ENCODE measurements at places on chromosomes 5 and 9.
A peak's percentile ranks its signal among the peaks of the same experiment; 100 is the strongest.

DNA sequence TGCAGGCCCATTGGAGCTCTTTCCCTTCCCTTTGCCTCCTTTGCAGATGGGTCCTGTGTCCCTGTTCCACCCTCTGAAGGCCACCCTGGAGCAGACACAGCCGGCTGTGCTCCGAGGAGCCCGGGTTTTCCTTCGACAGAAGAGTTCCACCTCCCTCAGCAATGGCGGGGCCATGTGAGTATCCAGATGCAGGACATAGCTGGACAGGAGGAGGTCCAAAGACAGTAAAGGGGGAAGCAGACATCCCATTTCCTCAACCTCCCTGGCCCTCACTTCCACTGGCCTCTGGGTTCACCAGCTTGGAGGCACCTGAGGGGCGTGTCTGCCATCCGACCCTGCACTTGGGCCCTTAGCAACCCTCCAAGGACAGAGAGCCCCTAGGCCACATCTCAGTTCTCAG, 237.9 kb downstream of the CACNA1B start:
- no peak for DNase-seq

DNA sequence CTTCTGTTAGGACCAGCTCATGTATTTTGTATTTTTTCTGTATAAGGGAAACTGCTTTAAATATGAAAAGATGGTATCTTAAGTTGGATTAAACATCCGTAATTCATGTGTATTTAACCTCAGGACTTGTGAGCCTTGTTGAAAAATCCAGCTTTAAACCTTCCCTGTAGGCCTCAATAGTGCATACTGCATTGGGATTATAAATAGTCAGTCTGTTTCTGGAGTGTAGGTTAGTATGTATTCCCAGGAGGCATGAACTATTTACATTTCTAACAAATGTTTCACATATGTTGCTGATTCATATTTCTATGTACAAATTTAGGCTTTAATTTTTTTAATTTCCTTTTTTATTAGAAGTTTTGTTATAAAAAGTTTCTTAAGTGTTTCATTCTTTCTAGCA, 137.9 kb upstream of the GRHPR start:
- peak; percentile 23 for DNase-seq

DNA sequence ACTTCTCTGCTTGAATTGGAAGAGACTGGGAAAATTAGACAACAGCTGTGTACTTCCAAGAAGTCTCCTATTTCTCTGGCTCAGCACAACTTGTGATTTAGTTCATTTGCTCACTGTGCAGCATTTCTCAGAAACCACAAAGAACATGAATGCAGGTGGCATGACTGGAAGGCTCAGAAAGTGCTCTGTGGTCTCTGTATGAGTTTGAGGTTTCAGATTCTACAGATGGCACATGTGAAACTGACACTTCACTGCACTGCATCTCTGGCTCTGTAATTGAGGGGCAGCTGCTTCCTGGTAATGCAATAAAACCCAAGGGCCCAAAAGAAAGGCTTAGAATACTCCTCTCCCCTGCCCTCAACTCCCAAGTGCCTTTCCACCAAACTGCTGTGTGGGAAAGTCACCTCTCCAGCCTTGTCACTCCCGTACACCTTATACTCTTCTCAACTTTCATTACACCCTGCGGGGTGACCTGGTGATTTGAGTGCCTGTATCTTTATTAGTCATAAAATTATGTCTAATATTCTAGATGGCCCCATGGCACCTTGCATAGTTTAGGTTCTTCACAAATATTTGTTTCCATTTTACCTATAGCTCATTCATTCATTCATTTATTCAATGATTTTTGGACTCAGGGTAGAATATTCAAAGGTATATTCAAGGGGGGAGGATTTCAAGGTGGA, 82.5 kb downstream of the ESM1 start:
- no peak for DNase-seq

- no peak for DNase-seq
Observed at GRCh38 chr5:83683836-83684235, 36.8 kb downstream of the HAPLN1 start.

GRCh38 chr5:68141494-68141893, 74.1 kb upstream of the PIK3R1 start:
- DNase-seq = no peak

- DNase-seq = peak; percentile 14
Observed at GRCh38 chr5:16489322-16489791, 23.8 kb upstream of the ZNF622 start.

DNA sequence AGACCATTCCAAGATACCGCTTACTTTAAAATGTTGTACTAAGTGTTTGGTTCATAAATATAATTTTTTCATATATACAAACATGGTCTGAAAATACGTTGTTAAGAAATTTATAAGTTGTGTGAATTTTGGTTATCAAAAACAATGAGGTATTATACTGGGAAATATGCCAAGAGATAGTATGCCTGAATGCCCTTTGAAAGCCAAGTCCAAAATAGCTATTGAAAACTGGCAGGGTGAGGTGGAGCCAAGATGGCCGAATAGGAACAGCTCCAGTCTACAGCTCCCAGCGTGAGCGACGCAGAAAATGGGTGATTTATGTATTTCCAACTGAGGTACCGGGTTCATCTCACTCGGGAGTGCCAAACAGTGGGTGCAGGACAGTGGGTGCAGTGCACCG, 533.5 kb downstream of the ZNF608 start:
- DNase-seq = no peak

DNA sequence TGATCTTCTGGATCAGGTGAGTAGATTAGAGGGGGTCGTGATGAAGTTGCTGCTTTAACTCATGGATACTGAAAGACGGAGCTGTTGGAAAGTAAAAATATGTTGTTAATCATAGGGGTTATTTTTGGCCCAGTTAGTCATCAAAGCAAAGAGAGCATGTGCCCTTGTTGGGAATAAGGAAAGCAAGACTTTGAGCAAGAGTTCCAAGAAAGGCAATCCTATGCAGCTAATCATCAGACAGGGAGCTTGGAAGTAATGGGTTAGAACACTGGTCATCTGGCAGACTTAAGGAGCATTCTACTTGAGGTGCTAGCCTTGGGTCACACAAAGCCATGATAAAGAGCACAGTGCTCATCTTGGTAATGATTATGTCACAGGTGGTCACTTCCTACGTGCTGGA, 18.3 kb downstream of the ASPN start:
- DNase-seq = peak; percentile 91

GRCh38 chr5:53191548-53192165, 82.1 kb upstream of the MOCS2 start:
- DNase-seq = no peak

- DNase-seq = no peak
Observed at GRCh38 chr5:32290922-32291321, 21.8 kb downstream of the MTMR12 start.

DNA sequence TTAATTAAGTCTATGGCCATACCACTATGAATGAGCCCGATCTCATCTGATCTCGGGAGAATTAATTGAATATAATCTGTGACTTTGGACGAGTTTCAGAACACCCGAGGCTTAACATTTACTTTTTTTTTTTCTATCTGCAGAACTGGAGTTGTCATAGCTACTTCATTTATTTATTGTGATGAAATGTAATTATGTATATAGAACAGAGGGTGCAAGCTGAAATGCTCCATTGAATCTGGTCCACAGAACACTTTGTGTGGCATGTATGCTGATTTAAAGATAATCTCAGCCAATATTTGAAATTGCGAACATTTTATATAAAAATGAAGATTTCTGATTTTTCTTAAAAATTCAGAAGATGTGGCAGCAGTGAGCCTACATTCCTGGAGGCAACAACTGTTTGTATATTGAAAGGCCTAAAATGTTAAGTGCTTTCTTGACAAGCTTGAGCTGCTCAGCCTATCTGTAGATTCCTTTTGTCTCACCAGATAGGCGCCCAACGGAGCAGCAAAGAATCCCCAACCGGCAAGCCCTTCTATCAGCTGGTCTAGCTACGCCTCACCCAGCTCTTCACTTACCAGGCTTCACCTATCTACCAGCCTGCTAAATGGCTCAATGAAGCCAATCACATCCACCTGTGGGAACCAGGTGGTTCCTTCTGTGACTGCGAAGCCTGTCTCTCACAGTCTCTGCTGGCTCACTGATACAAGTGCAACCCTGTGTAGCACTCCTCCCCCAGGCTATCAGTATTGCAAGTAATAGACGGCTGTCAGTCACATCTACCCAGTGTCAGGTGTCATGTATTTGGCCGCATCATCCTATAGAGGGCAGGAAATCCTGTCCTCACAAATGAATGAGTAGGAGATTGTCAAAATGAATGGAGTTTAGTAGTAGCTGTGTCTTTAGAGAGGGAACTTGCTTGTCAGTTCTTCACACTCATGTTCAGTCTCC, 170.6 kb upstream of the MRPS30 start:
- DNase-seq = no peak

DNA sequence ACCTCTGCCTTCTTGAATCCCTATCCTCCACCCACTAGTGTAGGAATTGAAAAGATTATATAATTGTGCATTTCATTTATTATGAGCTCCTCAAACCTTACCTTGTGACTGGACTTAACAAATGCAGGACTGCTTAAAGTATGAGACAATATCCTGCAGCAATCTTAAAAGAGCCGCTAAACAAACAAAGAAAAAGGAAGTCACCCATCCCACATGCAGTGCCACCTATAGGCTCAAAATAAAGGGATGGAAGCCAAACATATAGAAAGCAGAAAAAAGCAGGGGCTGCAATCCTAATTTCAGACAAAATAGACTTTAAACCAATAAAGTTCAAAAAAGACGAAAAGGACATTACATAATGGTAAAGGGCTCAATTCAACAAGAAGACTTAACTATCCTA, 8.7 kb downstream of the PCAT7 start:
- DNase-seq = no peak

DNA sequence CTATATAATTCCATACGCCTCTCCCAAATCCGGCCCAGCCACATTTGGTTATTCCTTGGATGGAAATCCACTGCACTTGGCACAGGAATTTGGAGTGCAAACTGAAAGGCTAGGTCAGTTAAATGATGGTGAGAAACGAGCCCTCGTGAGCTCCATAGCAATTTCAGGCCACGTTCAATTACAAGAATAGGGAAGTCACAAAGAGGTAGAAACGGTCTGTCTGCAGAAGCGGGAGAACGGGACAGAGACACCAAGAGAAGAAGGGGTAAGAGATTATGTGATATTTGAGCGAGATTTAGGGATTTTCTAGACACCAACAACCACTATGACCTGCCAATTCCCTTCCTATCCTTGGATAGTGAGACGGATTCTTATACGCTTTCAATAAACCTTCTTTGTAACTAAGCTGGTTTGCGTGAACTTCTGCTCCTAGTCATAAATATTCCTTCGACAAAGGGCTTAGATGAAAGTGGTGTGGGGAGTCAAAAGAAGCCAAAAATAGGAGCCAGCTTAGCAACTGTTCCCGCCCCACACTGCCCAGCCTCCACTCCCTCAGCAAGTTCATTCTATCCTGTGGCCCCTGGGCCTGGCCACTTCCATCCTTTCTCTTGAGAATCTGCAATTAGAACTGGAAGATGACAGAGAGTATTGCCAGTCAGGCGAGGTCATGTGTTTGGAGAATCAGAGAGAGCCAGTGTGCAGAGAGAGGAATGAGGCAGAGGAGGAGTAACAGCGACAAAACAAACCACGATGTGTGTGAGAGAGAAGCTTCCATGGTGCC, 118.4 kb downstream of the ZNF608 start:
- DNase-seq = no peak

GRCh38 chr9:114898741-114899140, 31.6 kb downstream of the TNFSF8 start:
- DNase-seq = no peak

DNA sequence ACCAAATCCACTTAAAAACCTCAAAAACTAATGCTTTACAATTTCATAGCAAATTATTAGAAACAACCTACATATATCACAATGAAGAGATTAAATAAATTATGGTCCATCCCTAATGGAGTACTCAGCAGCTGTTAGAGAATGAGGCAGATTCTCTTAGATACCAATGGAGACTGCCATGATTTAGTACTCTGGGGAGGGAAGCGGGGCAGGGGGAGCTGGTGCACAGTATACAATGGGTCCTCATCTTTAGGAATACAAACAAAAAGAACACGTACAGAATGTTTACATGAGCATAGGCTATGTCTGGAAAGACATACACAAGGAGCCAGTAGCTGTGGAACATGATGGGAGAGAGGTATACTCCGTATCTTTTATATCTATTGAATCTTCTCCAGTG, 2.0 kb downstream of the LIFR start:
- DNase-seq = no peak

- DNase-seq = no peak
Observed at GRCh38 chr5:125011014-125011413, 264.6 kb upstream of the ZNF608 start.

GRCh38 chr5:157150995-157151394, 8.3 kb upstream of the MED7 start:
- no peak for DNase-seq

DNA sequence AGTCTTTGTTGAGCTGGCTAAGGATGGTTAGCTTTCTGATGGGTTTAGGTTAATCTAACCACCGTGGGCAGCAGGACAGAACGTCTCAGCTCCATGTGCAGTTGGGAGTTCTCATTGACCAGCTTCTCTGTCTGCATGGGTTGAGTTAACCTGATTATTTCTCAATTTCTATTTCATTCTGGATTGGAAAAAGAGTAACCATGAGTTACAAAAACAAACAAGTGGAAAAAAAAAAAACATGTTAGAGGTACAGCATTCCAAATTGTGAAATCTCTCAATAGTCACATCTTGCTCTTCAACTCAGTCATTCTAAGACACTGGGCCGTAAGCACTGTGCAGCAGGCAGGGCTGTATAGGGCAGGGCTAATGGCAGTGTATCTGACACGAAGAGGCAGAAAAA, 343.7 kb upstream of the KLF4 start:
- DNase-seq = no peak

DNA sequence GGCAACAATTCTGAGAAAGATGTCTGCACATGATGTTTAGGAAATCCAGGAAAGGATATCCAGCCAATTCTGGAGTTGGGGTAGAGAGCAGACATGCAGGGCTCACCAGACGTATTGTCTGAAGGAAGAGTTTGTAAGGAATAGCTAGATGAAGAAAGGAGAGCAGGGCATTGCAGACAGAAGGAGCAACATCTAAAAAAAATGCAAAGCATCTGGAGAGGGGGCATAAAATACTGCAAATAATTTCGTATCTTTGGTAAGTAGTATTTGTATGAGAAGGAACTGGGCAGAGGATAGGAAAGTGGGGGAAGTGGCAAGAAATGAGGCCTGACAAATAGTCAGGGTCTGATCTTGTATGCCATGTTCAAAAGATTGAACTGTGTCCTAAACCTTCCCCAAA, 74.8 kb downstream of the MACIR start:
- DNase-seq = no peak

DNA sequence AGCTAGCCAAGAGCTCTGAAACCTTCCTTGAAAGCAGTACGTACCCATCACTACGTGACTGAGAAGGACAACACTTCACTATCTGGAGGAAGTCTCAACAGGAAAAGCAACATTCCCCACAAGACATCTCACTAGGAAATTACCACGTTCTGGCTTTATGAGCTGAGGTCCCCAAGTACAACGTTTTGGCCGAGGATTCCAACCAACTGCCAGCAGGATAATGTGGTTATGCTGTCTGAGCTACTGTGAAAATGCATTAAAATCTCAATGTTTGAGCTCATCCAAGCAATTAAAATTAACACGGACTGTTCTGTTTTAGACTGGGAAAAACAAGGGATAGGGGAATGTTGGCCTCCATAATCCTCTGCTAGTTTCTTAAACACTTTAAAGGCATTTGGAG, 16.4 kb downstream of the MED27 start:
- DNase-seq = no peak

Data from AG04449 (cell line).